Ovary (tissue), 10 donors: ENCODE measurements at places on chromosomes 3 and 15. TPM values are rescaled to one million over a fixed set of nuclear protein-coding genes. Genes with fewer than 3 reads are reported as not detected.

The MYZAP gene
- total RNA-seq: 2.1 TPM

The CHRNA7 gene
- total RNA-seq: 4.4 TPM

The CXCR6 gene
- 0.55 TPM for total RNA-seq

DNA sequence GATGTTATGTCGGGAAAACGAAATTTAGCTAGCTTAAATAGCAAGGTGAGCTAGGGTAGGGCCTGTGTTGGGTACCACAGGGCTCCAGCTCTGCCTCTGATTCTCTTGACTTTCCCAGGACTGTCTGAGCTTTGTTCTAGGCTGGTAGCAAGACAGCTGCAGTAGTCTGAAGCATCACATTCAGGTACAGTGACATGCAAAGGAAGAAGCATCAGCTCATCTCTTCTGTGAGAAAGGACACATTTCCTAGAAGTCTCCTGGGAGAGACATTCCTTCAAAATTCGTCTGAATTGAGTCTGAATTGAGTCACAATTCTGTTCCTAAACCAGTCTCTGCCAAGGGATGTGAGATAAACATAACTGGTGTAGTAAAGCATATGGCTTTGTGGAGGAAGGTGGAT is 8.5 kb upstream of the UBXN7 start:
- H3K36me3 ChIP-seq: no peaks in the 10 kb centered on the region
- no peak overlapping the region for H3K4me3 ChIP-seq

DNA sequence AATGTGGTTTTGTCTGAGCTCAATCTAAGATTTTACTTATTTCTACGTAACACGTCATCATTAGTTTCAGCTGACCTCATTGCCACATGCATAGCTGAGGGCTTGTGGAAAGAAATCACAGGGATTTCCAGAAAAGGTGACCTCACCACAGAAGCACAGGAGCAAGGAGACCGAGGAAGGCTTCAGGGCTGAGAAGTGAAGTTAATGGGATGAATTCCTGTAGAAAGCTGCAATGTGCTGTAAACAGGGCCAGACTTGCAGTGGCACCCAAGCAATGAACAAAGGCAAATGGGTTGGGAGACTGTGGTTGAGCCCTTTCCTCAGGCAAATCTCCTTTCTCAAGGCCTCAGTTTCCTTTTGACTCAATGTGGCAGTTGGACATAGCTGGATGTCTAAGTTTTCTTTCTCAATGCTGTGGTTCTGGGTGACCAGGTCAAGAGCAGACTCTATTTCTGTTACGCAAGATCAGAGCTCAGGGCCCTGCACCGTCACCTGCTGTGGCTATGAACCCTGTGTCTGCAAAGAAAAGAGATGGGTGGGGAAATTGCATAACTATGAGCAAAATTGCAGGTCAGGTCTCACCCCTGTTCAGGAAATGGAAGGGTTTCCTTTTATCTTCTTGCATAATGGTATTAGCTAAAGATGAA is 252.2 kb upstream of the TBL1XR1 start:
- DNase-seq: no peak
- H3K4me3 ChIP-seq: no peak overlapping the region
- no peak overlapping the region for H3K27ac ChIP-seq
- H3K4me1 ChIP-seq: peaks cover 2% of the 10 kb centered on the region

DNA sequence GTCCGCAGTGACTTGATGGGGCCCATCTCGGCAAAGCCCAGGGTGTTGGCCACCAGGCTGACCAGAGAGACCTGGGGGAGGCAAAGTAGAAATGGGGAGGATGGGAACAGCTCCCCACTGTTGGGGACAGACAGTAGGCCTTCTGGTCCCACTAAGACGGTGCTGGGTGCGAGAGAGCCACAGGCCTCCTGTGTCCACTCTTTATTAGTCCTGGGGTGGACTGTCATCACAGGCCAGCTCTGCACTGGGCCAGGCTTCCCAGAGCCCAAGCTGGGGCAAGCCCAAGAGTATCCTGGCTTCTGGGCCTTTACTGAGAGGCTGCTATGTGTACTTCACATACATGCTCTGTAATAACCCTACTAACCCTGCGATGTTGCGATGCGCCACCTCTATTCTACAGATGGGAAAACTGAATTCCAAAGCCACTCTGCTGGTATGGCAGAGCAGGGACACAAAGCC is 66.4 kb downstream of the EXOG start:
- no peaks in the 10 kb centered on the region for H3K4me1 ChIP-seq
- no peak overlapping the region for H3K4me3 ChIP-seq
- DNase-seq: no peak

- no peak overlapping the region for H3K4me3 ChIP-seq
- H3K36me3 ChIP-seq: no peaks in the 10 kb centered on the region
- no peak for DNase-seq
- peaks cover 6% of the 10 kb centered on the region for H3K4me1 ChIP-seq
- H3K27ac ChIP-seq: no peak overlapping the region
- H3K27me3 ChIP-seq: no peaks in the 10 kb centered on the region
Measured at GRCh38 chr3:196284396-196284795, 3.1 kb downstream of the PCYT1A start.

DNA sequence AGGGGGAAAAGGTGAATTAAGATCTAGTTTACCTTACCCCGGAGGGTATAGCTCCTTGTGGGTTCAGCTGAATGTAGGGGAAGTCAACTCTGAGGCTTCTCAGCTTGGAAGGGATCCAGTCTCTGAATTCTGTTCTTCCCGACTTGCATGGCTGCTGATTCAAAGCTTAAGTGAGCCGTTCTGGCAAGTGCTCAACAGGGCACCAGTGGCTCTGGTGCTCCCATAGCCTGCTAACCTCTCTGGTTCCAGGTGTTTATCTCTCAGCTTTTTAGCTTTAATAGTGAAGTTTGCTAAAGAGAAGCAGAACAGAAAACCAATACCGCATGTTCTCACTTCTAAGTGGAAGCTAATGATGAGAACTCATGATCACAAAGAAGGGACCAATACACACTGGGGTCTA is 46.3 kb upstream of the RBP1 start:
- H3K36me3 ChIP-seq: no peaks in the 10 kb centered on the region
- no peaks in the 10 kb centered on the region for H3K4me1 ChIP-seq
- H3K27me3 ChIP-seq: no peaks in the 10 kb centered on the region

- DNase-seq: no peak
- no peaks in the 10 kb centered on the region for H3K36me3 ChIP-seq
- no peaks in the 10 kb centered on the region for H3K27me3 ChIP-seq
- no peaks in the 10 kb centered on the region for H3K4me1 ChIP-seq
- no peak overlapping the region for H3K4me3 ChIP-seq
Measured at GRCh38 chr3:18405141-18405540, 20.0 kb downstream of the SATB1 start.

- H3K36me3 ChIP-seq: no peaks in the 10 kb centered on the region
- H3K27me3 ChIP-seq: no peaks in the 10 kb centered on the region
- no peak for DNase-seq
- no peak overlapping the region for H3K27ac ChIP-seq
- H3K4me3 ChIP-seq: no peak overlapping the region
Measured at GRCh38 chr3:22565393-22565792, 637.7 kb upstream of the UBE2E2 start.

DNA sequence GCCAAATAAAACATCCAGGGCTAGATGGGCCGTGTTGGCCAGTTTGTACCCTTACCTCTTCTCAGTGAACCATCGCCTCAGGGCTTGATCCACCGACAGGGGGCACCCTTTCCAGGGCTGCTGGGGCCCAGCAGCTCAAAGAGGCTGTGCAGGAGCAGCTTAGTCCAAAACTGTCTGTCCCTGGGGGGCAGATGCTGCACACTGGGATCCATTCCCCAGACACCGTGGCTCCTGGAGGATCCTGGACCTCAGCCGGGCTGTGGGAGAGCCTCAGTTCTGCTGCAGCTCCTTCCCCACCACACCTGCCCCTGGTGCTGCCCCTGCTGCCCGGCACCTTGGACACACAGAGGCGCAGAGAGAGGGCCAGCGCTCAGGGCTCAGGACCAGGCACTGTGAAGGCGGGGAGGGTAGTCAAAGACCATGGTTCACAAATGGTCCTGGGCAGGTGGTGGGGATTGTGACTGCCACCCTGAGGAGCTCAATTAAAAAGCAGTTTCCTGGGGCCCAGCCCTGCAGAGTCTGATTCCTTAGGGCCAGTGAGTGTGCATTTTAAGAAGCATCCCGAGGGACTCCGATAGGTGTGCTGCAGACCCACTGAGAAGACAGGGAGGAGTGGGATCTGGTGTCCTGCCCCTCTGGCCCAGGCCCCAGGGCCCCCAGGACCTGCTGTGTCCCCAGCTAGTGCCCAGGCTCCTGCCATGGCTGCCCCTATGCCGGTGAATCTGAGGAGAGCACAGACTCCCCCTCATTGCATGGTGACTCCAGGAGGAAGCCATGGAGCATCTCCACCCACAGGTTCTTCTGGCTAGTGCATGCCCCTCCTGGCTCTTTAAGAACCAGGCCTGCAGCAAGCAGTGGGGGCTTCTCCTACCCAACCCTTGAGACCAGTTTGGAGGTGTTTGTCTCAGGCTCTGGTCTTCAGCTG is 86.5 kb upstream of the PRR20G start:
- no peaks in the 10 kb centered on the region for H3K36me3 ChIP-seq
- no peak overlapping the region for H3K4me3 ChIP-seq
- no peak for DNase-seq
- no peak overlapping the region for H3K27ac ChIP-seq
